Activated T-helper 1 cell treated with anti-CD3 and anti-CD28 coated beads, Interleukin-2, amount 50 U/mL, for 16 hours (primary cell): ENCODE measurements at places on chromosomes 3 and 15.

DNA sequence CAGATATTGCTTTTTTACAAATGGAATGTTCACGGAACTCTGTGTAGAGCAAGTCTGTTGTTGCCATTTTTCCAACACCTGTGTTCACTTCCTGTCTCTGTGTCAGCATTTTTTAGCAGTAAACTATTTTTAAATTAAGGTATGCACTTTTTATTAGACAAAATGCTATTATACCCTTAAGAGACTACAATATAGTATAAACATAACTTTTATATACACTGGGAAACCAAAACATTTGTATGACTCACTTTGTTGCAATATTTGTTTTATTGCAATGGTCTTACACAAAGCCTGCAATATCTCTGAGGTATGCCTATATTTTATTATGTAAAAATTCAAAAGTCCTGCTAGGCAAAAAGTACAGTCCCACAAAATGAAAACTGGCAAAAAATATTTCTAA, 39.8 kb upstream of the FGF7 start:
- DNase-seq: no peak

- no peak for DNase-seq
These were observed 140.2 kb upstream of the SKOR1 start for GRCh38 chr15:67685008-67685599.

DNA sequence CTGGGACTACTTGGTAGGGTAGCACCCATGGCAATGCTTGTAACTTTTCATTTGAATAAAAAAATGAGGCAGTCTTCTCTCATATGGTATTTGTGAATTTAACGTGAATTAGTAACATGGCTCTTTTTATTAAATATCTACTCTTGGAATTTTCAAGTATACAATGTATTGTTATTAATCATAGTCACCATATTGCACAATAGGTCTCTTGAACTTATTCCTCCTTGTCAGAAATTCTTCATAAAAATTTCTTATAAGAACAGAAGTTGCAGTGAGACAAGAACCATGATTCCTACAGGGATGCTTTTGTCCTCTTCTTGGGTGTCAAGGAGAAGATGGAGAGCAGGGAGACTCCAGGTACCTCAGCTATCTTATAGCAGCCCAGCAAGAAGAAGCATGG, 203.8 kb upstream of the FEZF2 start:
- DNase-seq: no peak

DNA sequence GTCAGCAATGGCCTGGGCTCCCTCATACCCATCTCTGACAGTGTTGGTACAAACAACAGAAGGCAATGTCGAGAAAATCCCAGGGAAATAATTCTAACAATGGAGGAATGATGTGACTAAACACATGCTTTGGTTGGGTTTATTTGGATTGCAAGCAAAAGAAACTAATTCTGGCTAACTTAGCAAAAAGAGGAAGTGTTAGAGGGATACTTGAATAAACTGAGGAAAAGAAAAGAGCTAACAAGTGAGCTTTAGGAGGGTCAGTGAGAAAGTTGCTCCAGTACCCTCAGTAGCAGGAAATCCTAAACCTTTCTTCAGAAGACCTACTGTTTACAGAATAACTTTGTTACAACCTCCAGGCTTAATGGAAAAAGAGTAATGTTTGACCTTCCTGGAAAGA, 264.6 kb upstream of the WNT5A start:
- no peak for DNase-seq

DNA sequence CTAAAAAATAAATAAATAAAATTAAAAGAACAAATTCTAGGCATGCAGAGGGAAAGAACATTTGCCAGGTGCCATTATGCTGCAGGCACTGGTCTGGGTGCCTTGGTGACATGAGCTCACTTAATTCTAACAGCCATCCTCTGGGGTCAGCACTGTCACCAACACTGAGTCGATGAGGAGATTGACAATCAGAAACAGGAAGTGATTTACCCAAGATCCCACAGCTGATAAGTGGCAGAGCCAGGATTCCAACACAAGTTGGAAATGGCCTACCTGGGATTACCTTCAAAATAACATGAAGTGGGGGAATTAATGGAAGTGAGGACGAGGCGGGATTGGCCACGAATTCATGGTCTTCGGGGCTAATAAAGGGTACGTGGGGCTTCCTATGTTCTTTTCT, 3.6 kb downstream of the PLIN1 start:
- no peak for DNase-seq

- no peak for DNase-seq
These were observed 353.2 kb upstream of the PROK2 start for GRCh38 chr3:72137865-72138861.

- DNase-seq: no peak
These were observed 179.9 kb upstream of the THBS1 start for GRCh38 chr15:39400821-39401550.

DNA sequence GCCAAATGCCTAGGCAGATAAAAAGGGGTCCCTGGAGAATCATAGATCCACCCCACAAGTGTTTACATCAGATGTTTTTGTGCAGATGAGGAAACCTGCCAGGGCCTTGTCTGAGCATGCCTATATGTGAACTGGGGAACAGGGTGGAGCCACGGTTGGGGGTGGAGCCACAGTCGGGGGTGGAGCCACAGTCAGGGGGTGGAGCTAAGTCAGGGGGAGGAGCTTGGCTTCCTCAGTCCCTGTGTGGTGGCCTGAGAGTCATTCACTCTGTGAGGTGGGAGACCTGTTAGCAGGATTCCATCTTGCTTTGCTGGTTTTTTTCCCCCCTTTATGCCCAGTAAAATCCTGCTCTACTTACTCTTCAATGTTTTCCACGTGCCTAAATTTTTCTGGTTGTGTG, 57.8 kb upstream of the TGFBR2 start:
- no peak for DNase-seq

DNA sequence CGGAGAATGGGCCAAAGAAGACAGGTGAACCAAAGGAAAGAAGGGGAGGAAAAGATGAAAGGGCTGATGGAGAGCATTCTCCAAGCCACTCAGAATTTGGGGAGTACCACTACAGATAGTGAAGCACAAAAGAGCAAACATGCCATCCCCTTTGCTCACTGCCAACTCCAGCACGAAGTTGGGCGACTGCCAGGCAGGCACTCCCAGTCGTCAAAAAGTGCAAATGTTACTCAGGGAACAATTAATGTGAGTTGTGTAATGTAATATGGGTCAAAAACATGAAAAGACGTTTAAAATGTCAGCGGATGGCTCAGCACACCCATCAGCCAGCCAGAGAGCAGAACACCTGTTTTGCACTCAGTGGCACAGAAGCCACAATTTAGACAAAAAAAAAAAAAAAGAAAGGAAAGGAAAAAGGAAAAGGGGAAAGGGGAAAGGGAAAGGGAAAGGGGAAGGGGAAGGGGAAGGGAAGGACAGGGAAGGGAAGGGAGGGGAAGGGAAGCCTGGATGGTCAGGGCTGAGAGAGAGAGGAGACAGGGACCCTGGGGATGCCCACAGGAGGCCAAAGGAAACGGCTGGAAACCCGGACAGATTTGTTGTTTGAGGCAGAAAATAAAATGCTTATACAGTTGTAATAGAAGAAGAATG, 82.7 kb downstream of the COL8A1 start:
- DNase-seq: no peak

DNA sequence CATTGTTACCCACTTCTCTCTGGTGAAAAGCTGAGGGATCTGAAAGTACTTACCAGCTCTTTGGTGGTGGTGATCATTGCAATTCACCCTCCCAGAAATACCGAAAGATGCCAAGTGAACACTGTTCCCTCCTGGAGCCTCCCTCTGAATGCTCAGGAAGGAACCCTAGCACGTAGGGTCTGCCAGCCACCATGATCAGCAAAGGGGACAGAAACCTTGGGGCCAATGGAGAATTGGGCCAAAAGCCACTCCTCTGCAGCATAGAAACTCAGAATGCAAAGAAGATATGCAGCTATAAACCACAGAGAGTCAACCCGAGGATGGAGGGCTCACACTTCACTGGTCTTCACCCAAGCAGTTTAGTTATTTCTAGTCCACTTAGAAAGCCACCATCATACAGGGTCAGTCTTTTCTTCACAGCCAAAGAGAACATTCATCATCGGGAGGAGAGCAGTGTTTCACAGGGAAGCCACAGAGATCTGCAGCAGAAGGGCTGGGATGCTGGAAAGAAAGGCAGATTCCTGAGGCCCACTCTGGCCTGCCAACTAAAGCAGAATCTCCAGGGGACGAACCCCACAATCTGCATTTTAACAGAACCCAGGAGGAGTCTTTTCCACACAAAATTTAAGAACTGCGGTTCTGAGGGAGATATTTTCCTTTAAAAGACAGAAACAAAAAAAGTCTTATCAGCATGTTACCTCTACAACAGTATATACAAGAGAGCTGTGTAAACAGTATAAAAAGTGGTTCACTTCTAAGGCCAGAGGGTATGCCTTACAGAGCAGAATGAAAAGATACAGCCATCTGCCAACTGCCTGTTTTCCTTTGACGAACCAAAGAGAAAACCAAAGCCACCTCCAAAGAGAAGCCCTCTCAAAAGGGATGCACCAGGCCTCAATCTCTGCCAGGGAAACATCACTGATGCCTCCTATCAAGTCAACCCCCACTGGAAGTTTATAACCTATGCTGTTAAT, 11.3 kb downstream of the TBC1D2B start:
- DNase-seq: no peak

- DNase-seq: no peak
These were observed 132.2 kb upstream of the NR2E3 start for GRCh38 chr15:71678191-71678590.

GRCh38 chr15:76206325-76206976, 104.8 kb downstream of the ETFA start:
- DNase-seq: no peak

- no peak for DNase-seq
These were observed 86.2 kb downstream of the FBN1 start for GRCh38 chr15:48559285-48559684.

DNA sequence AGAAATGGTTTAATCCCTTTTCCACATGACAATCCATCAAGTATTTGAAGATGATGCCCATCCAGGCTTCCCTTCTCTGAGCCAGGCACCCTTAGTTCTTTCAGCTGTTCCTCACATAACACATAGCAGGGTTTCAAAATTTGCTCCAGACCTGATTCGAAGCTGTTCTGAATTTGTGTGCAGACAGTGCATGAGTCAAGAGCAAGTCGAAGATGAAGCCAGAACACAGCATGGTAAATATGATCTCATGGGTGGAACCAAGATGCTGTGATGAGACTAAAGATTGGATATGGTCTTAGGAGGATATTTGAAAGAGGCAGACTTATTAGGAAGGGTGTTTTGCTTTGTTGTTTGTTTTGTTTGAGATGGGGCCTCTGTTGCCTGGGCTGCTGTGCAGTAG, 32.6 kb upstream of the PDE8A start:
- DNase-seq: no peak
